HCT116 (cell line): ENCODE measurements at places on chromosomes 11 and 22.
A peak's percentile ranks its signal among the peaks of the same experiment; 100 is the strongest.

- no peaks in the 10 kb centered on the region for H3K27me3 ChIP-seq
- no peaks in the 10 kb centered on the region for H3K4me1 ChIP-seq
- H3K27ac ChIP-seq = no peak overlapping the region
- H3K4me3 ChIP-seq = no peak overlapping the region
- DNase-seq = peak; percentile 12
These were observed 19.2 kb downstream of the GLYATL1 start for GRCh38 chr11:58958500-58958899.

DNA sequence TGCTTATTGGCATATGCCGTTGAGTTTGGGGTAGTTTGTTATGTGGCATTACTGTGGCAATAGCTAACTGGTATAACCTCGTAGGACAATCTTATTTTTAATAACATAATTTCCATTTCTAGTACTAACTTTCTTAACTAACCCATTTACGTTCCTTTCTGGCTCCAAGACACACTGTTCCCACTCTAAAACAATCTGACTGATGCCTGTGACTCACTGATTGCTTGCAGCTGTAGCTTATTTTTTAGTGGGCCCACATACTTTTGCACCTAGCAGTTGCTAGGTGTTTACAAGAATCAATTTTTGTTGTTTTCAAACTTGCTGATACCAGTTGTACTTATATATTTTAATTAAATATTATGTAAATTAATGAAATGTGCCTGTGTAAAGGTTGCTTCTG is 52.2 kb downstream of the FAT3 start:
- H3K36me3 ChIP-seq = no peaks in the 10 kb centered on the region
- no peaks in the 10 kb centered on the region for H3K27me3 ChIP-seq
- H3K4me3 ChIP-seq = no peak overlapping the region
- H3K4me1 ChIP-seq = no peaks in the 10 kb centered on the region
- no peak for DNase-seq
- H3K27ac ChIP-seq = no peak overlapping the region

DNA sequence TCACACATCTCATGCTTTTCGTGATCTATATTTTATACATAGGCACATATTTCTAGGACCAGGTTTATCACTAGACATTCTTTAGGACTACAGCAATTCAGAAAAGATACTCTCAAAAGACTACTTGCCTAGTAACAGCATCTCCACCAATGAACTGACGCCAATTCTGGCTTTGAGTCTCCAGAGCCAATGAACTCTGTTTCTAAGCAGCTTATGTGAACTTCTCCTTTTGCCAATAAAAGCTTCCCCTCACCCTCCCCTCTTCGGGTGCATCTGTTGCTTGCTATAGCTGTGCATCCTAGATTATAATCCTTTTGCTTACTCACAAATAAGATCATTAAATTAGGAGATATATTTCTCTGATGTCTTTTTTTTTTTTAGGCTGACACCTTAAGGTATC is 11.4 kb upstream of the ANKK1 start:
- no peaks in the 10 kb centered on the region for H3K36me3 ChIP-seq
- no peak overlapping the region for H3K27ac ChIP-seq
- no peak for DNase-seq
- H3K4me3 ChIP-seq = no peak overlapping the region

DNA sequence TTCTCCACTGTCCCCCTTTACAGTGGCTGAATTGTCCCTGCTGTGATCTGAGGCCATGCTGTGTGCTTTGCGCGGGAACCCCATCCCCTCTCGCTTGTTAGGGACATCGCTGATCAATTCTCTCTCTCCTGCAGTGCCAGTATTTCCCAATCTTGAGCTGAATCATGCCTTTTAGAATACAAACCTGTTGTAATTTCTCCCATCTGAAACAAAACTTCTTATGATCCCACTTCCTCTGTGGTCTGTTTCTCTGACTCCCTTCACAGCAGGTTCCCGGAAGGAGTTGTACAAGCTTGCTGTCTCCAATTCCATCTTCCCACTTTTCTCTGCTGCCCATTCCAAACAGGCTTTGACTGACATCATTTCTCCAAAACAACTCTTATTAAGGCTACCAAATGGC is 16.8 kb downstream of the ADAMTS15 start:
- DNase-seq = no peak
- no peak overlapping the region for H3K4me3 ChIP-seq
- no peaks in the 10 kb centered on the region for H3K27me3 ChIP-seq
- no peaks in the 10 kb centered on the region for H3K36me3 ChIP-seq
- no peak overlapping the region for H3K27ac ChIP-seq

GRCh38 chr11:1162491-1163311 is 4.9 kb downstream of the MUC5AC start:
- H3K4me1 ChIP-seq = no peaks in the 10 kb centered on the region
- no peak overlapping the region for H3K4me3 ChIP-seq
- no peak overlapping the region for H3K27ac ChIP-seq
- no peaks in the 10 kb centered on the region for H3K36me3 ChIP-seq
- DNase-seq = no peak
- H3K27me3 ChIP-seq = no peaks in the 10 kb centered on the region

DNA sequence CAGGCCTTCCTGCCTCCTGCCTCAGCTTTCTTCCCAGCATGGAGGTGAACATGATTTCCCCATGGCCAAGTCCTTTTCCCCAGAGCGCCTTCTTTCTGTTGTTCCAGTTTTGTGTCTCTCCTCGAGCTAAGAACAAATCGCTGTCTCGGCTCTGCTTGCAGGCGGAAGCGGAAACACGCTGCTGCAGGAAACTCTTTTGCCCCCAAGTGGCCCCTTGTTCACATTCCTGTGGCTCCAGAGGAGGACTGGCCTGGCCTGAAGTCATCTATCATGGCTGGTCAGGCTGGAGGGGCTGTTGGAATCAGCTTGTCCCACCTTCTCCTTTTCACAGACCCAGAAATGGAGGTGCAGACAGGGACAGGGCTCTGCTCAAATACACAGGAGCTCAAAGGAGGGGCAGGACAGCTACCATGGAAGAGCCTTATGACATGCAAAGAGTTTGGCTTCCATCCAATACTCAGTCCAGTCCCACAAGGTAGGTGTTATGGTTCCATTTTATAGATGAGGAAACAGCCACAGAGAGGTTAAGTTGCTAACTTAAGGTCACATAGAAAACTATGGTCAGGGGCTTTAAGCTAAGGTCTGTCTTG is 182.2 kb upstream of the SYT13 start:
- DNase-seq = no peak
- H3K36me3 ChIP-seq = no peaks in the 10 kb centered on the region
- no peaks in the 10 kb centered on the region for H3K4me1 ChIP-seq
- H3K4me3 ChIP-seq = no peak overlapping the region

GRCh38 chr11:134407321-134407828 is 4.7 kb downstream of the B3GAT1 start:
- no peak for DNase-seq
- no peak overlapping the region for H3K4me3 ChIP-seq
- H3K4me1 ChIP-seq = peaks cover 3% of the 10 kb centered on the region; the same call in 1 of the 2 replicates
- H3K27ac ChIP-seq = no peak overlapping the region
- H3K27me3 ChIP-seq = peaks cover 10% of the 10 kb centered on the region; the same call in 1 of the 2 replicates

DNA sequence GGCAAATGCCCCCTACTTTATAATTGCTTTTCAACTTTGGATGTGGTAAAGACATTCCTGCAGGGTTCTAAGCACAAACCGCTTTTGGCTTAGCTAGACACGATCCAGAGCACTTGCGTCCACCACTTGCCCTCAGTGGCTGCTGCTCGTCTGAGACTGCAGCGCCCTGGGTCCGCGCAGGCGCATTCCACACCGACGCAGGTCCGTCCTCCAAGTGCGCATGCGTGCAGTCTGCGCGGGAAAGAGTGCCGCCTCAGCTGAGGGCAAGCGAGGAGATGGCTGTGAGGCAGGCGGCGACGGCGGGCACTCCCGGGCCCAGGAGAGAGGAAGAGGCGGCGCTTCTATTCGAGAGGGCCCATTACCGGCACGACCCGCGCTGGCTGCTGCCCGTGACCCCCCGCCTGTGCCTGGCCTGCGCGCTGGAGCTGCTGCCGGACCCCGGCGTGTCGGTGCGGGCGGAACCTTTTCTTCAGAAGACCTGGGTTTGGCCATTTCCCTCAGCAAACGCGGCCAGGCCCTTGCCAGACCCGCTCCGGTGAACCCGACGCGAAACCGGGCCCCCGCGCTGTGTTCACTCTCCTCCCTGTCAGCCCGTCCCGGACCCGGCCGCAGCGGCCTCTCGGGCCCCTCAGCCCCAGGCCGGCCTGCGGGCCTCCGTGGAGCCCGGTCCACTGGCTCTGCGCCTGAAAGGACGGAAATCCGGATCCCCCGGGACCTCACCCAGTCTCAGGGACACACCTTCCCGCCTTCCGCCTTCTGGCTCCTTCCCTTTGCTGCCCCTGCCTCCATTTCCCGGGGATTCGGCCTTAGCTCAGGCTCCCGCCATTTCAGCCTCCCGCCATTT is at the start of gene MEI1:
TSS of gene MEI1 (plus strand) at position 240 of the 844 bp plus-strand sequence. CDS start at position 276, 36 bp downstream.
- peaks cover 12% of the 10 kb centered on the region for H3K4me1 ChIP-seq
- no peaks in the 10 kb centered on the region for H3K27me3 ChIP-seq
- no peak for DNase-seq
- no peak within 1 kb of the TSS for H3K4me3 ChIP-seq
- no peak within 1 kb of the TSS; the same call in 1 of the 2 replicates for H3K27ac ChIP-seq

DNA sequence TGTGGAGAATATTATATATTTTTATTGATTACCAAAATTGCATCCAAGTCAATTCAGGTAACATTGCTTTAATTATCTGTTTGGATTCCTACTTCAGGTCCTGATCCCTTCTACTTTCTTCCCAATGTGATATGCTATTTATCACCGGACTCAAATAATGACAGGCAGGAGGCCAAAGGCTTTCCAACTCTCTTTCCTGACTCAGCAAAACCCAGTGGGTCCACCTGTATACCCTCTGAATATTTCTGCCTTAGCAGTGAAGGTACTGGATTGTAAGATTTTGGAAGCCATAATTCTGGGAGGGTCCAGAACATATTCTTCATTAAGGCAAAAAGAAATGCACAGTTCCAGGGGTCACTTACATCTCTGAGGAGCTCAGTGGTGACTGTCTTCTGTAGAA is 260.2 kb upstream of the UBASH3B start:
- no peak overlapping the region for H3K4me3 ChIP-seq
- no peaks in the 10 kb centered on the region for H3K27me3 ChIP-seq
- no peaks in the 10 kb centered on the region for H3K36me3 ChIP-seq

DNA sequence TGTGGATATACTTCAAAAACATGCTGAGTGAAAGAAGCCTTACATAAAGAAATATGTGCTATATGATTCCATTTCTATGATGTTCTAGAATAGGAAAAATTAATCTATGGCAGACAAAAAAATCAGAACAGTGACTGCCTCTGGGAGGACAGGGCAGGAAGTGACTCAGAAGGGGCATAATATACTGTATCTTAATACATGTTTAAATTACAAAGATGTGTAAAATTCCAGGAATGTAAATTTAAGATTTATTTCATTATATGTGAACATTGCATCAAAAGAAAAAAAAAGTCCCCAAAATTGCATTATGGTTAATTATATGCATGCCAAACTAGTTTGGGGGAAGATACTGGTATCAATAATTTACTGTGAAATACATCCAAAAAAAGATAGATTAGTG is 32.2 kb downstream of the SBF2 start:
- no peak for DNase-seq
- no peaks in the 10 kb centered on the region for H3K27me3 ChIP-seq
- H3K4me3 ChIP-seq = no peak overlapping the region
- no peak overlapping the region for H3K27ac ChIP-seq

DNA sequence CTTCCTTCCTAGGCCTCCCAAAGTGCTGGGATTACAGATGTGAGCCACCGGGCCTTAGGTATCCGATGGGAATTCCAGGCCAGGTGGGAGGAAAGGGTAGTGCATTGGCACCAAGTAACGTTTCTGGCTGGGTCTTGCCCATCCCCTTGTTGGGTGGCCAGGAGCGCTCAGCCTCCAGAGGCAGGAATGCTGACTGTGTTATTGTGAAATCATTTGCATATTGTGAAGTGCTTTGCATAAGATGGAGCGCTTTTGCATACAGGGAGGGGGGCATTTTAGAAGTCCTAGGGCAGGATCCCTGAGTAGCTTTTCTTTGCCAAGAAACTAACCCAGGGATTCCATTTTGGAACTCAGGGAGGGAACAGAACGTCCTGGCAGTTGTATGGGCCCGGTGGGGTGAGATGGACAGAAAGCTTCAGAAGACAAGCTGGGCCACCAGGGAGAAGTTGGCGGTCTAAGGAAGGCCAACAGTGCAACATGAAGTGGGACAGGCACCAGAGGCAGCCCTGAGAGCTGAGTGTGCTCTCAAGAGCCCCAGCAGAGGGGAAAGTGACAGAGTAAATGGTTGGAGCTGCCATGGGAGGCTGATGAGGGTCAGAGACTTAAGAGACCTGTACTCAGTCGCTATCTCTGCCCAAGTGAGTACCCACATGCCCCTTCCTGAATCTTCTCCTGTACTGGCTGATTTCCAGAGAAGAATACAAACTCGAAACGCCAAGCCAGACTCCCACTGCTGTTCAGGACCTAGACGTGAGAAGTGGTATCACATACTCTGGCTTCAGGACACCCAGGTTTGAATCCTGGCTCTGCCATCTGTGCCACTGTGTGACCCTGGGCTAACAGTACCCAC is 1.3 kb upstream of the SLC39A13 start:
- peak overlapping the region; percentile 98 for H3K27ac ChIP-seq
- no peaks in the 10 kb centered on the region for H3K36me3 ChIP-seq
- DNase-seq = no peak
- peak overlapping the region; percentile 74 for H3K4me3 ChIP-seq
- H3K27me3 ChIP-seq = no peaks in the 10 kb centered on the region

GRCh38 chr11:57491371-57492061 is 24.0 kb downstream of the SLC43A1 start:
- H3K27me3 ChIP-seq = no peaks in the 10 kb centered on the region
- peaks cover 5% of the 10 kb centered on the region; the same call in 1 of the 2 replicates for H3K4me1 ChIP-seq
- H3K36me3 ChIP-seq = no peaks in the 10 kb centered on the region
- DNase-seq = no peak
- H3K4me3 ChIP-seq = no peak overlapping the region
- H3K27ac ChIP-seq = no peak overlapping the region

DNA sequence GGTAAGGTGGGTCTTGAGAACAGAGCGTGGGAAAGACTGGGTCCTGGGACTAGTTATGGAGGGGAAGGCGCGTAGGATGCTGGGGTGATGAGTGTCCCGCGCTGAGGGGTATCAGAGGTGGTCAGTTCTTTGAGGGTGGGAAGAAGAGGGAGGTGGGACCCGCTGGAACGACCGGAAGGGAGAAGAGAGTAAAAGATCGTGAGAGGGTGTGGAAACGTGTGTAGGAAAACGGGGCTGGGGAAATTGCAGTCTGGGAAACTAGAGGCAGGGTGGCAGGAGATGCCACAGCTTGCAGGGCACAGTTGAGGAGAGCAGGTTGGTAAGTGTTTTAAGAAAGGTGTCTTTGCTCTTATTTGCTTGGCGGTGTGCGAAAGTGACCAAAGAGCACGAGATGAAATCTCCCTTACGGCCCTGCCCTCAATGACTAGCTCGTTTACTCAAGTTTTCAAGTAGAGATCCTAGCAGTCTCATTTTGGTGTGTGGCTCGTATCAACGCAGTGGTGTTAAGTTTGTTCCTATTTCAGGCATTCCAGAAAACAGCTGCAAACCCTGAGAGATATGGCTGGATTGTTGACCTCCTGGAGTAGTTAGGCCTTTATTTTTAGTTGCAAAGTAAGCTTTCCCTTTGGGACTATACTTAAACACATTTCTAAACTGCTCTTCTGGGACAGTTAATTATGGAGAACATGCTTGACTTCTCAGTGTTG is 615 bp downstream of the STT3A start:
- H3K27ac ChIP-seq = peak overlapping the region; percentile 70
- peaks cover 5% of the 10 kb centered on the region for H3K36me3 ChIP-seq
- peak; percentile 16 for DNase-seq
- peaks cover 26% of the 10 kb centered on the region for H3K4me1 ChIP-seq
- peak overlapping the region; percentile 88 for H3K4me3 ChIP-seq

- H3K36me3 ChIP-seq = no peaks in the 10 kb centered on the region
- no peak overlapping the region for H3K27ac ChIP-seq
- no peak overlapping the region for H3K4me3 ChIP-seq
- H3K27me3 ChIP-seq = no peaks in the 10 kb centered on the region
These were observed 79.4 kb upstream of the LMO1 start for GRCh38 chr11:8342821-8343681.
